ENCODE measurements at places on chromosomes 2 and 18.

- no peak for DNase-seq
These were observed 253.3 kb upstream of the OSR1 start for GRCh38 chr2:19611491-19612332.

- no peak for DNase-seq
These were observed 273.3 kb upstream of the TCF4 start for GRCh38 chr18:55861266-55861665.

GRCh38 chr18:6009756-6010155, 114.4 kb upstream of the TMEM200C start:
- no peak for DNase-seq

- DNase-seq: no peak
These were observed 23.3 kb upstream of the CREB1 start for GRCh38 chr2:207506426-207506825.

GRCh38 chr2:239787538-239788050, 237.5 kb downstream of the NDUFA10 start:
- no peak for DNase-seq

GRCh38 chr2:126644630-126645191, 11.2 kb upstream of the GYPC start:
- no peak for DNase-seq

GRCh38 chr18:79410731-79411613, 15.2 kb downstream of the NFATC1 start:
- no peak for DNase-seq

DNA sequence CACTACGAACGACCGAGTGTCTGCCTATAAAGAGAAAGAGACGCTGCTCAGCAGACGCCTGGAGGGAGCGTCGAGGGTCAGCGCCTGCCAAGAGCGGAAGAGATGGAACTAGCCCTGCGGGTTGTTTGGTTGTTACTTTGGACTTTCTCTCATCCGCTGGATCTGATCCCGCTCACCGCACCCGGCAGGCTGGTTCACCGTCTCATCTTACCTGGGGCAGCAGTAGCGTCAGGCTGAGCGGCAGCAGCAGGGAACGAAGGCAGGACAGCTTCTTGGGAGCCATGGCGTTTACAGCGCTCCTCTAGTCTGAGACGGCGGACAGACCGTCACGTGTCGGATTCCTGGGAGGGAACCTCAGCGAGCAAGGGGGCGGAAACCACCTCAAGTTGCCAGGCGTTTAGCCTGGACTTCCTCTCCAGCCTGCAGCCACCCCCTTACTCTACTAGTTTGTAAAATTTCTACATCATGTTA, 1.9 kb downstream of the GLB1L start:
- no peak for DNase-seq

GRCh38 chr2:239465017-239466001, 64.5 kb upstream of the HDAC4 start:
- peak; percentile 3 for DNase-seq

GRCh38 chr2:196322973-196323810, 151.8 kb upstream of the STK17B start:
- DNase-seq: no peak

DNA sequence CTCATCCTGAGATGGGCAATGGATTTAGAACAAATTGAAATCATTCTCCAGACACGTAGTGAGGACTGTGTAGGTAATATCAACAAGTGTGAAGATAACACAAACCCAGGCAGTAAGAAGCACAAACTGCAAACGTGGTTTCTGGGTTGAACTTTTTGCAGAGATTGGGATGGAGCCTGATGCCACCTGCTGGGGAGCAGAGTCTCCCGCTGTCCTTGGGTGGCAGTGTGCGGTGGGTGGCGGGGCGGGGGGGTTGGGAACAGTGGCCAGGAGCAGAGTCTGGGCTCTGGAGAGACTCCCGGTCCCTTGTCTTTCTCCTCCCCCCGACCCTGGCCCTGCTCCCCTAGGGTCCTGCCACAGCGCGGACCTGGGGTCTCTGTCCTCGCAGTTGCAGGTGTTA, 19.5 kb downstream of the TRAF3IP1 start:
- no peak for DNase-seq

DNA sequence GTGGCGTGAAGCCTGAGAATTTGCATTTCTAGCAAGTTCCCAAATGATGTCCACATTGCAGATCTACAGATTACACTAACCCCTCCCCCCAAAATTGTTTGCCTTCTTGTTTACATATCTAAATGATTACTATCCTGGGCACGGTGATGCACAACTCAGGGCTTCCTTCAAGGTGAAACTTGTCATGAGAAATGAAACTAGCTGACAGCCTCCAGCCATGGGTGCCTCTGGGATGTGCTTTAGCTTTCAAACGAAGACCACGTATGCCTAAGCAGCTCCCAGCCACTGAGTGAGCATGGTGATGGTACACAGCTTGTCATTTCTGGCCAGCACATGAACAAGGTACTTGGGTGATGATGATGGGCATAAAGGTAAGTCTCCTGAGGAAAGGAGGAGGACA, 464.8 kb upstream of the DDX18 start:
- DNase-seq: no peak

GRCh38 chr2:133521146-133521745, 47.0 kb downstream of the NCKAP5 start:
- DNase-seq: no peak

GRCh38 chr2:2871480-2872308, 505.9 kb downstream of the EIPR1 start:
- DNase-seq: no peak

DNA sequence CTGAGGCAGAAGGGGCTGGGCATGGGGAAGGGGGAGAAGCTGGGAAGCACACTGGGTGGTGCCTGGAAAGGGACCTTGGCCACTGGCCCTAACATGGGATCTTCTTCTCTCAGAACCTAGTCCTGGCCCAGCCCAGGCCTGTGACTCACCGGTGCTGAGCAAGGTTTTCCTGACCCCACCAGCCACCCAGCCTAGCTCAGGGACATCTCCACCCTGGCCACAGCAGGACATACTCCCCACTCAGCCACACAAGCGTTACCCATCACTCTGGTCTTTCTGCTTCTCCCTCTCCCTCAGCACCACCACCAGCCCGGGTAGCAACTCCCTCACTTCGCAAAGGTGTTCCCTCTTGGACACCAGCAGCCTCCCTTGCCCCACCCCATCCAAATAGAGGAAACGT, 22.8 kb downstream of the TNS1 start:
- DNase-seq: no peak

- peak; percentile 3 for DNase-seq
These were observed 5.1 kb upstream of the PIEZO2 start for GRCh38 chr18:11154368-11154989.

DNA sequence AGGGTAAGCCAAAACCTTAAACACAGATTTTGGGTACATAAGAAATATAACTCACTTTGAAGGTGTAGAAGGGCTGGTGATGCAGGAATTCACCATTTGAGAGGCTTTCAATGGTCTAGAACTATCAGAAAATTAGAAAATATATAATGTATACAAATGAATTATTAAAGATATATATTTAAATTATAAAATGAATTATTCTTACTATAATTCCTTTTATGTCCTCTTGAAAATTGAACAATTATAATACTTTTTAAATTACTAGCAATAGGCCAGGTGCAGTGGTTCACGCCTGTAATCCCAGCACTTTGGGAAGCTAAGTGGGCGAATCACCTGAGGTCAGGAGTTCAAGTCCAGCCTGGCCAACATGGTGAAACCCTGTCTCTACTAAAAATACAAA, 60.7 kb downstream of the VIL1 start:
- DNase-seq: no peak

DNA sequence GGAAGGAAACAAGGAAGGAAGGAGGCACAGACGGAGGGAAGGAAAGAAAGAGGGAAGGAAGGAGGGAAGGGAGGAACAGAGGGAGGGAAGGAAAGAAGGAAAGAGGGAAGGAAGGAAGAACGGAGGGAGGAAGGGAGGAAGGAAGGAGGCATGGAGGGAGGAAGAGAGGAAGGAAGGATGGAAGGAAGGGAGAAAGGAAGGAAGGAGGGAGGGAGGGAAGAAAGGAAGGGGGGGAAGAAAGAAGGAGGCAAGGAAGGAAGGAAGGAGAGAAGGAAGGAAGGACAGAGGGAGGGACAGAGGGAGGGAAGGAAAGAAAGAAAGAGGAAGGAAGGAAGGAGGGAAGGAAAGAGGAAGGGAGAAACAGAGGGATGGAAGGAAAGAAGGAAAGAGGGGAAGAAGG, 7.6 kb upstream of the ACOXL start:
- no peak for DNase-seq

DNA sequence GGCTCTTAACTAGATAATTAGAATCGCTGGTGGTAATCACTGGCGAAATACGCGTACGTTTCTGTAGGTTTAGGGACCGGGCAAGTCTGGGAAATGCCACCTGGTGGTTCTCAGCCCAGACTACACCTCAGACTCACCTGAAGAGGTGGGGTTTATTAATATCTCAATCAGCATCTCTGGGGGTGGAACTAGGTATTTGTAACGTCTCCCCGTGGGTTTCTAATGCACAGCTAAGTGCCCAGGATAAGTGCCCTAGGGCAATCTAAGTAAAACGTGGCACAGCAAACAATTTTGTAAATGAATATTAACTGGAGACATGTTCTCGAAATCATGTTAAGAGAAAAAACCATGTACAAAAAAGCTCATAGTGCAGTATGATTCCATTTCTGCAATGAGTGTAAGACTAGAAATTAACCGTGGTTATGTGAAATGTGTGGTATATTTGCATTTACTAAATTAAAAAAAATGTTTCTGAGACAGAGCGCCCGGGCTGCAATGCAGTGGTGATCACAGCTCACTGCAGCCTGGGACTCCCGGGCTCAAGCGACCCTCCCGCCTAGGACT, 760 bp upstream of the CNOT11 start:
- peak; percentile 54 for DNase-seq

DNA sequence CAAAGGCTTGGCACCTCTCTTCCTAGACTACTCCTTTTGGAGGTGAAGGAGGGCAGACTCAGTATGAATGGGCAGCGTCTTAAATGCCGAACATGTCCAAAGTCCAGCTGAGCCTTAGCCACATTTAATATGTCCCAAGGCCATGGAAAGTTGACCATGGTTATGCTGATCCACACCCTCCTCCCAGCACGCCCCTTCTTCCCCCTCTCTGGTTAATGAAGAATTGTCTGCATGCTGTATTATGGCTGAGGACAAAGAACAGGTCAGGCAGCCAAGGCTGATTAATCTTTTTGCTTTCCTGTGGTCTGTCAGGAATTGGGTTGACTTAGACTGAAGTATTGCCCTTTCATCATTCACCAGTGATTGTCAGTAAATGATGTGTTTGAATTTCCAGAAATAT, 5.8 kb upstream of the MYOM1 start:
- DNase-seq: no peak

GRCh38 chr18:13745696-13746095, 19.2 kb downstream of the RNMT start:
- no peak for DNase-seq

DNA sequence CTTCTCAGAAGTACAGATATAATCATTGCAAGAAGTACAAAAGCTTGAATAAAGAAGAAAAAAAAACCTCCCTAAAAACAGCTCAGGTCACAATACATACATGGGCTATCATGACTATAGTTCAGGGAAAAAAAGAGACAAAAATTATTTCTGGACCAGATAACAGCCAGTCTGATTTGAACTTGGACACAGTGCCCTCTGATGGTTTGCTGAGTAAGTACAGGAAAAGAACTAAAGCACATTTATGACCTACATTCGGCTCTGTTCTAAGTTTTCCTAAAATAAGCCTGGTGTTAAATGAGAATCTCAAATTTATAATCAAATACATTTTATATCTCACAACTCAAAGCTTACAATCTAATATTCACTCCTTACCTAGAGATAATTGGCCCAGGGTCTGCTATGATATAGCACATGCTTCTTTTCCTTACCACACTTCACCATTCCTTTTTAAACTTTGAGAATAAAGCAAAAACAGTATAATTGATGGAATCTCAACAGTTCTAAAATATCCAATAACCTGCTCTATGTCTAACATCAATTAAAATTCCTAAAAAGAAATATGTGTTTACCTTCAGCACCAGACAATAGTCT, 81.1 kb downstream of the RAPH1 start:
- DNase-seq: peak; percentile 54

DNA sequence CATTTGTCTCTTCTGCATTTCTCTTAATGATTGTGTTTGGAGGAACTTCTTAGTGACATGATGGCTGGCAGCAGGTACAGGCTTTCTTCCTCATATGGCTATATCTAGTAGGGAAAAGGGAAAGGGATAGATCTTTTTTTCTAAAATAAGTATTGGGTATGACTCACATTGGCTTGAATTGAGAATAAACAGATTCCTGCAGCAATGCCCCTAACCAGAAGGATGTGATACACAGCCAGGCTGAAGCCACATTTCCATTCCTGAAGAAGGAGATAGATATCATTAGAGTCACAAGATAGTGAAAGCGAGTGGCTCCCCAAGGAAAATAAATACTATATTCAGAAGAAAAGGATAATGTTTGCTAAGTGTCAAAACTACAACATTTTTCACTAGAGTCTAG, 61.1 kb downstream of the VWC2L start:
- no peak for DNase-seq

DNA sequence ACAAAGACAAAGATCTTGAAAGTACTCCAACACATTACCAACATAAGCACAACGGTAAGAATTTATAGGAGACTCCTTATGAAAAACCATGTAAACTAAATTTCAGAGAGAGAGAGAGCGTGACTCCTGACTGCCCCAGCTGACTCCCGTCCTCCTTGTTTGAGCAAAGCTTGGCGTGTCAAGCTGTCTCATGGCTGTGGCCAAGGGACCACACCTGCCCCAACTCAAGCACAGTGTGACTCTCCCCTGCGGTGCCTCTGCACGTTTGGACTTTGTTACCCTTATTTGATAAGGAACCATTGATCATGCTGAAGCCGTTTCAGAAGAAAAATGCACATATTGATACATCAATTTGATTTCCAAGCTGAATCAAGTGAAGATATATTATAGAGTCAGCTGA, 124.8 kb downstream of the COL6A3 start:
- no peak for DNase-seq

DNA sequence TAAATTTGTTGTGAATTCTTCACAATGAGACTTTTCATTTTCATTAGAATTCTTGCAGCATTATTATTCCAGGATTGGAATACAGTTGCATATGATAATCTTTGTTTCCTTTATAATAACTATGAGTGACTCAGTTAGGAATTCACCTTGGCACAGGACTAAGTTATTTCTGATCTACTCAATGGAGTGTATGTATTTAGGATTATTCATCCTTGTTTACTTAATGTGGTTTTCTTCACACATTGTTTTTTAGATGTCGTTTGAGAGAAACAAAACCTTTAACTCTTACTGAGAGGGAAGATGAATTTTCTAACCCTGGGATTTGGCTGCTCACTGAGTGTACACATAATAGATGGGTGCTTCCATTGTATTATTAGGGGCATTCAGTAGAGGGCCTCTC, 970.1 kb downstream of the DPP10 start:
- DNase-seq: no peak

DNA sequence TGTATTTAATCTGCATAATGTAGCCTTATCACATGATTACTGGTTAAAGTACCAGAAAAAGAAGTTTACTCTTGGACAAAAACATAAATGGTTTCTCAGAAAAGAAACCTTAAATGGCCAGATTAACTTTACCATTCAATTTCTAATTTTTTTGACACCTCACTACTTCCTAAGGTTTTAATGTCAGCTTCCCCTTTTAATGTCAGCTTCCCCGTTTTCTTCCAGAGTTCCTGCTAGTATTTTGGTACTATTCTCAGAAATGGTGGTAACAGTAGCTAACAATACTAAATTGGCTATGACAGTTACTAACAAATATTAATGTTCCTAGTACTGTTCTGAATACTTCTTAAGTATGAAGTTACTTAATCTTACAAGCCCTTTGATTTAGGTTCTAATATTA, 22.4 kb upstream of the SLC8A1 start:
- no peak for DNase-seq

- DNase-seq: no peak
These were observed 3.3 kb upstream of the ACADL start for GRCh38 chr2:210228586-210228985.

Data from CD4-positive, alpha-beta T cell treated with Interleukin-1 beta for 1 hour (primary cell).